ENCODE measurements at places on chromosomes 2 and 18.
A peak's percentile ranks its signal among the peaks of the same experiment; 100 is the strongest.

DNA sequence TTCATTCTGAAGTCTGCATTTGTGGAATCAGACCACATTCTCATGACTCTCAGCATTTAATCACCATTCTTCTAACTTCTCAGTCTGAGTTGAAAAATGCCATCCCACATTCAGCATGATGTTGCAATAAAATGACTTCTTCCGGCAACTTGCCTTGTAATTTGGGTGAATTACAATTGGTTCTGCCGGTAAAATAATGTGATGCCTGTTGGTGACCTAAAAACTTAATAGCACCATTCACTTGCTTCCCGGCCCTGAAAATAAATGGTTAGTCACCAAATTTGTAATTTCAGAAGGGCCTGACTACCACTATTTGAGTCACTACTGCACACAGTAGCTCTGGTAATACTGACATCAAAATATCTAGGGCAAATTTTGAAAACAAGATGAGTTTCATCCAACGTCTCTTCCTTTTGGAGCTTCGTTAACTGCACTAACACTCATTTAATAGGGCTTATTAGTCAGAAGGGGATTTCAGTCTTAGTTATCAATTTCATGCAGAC, 637.1 kb upstream of the CHAC2 start:
- no peak for DNase-seq

DNA sequence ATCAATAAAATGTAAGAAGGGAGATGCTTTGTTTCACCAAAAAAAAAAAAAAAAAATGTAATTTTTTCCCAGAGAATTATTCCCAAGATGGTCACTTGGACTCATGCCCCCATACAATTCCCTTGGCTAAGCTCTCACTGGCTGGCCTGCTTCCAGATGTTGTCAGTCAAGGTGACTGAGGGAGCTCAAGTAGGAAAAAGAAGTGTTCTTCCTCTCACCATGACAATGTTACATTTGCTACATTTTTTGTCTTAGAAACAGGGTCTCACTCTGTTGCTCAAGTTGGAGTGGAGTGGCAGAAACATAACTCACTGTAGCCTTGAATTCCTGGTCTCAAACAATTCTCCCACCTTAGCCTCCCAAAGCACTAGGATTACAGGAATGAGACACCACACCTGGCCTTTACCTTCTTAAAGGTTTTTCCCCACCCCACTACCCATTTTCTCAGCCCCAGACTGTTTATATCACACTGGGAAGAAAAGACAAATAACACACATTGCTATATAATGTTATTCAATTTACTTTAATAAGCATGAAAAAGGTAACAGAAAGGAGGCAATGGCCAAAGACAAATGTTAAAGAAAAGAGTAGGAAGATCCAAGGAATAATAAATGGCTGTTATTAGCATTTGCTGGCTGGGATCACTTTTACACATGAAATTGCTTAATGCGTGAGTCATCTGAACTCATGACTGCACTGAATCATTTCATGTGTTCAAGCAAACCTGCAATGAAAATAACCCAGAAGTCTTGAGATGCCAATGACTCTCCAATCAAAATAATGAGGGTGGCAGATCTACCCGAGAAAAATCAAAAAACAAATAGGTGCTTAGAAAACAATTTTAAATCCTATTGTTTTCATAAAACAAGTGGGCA, 45.2 kb downstream of the ACVR1 start:
- DNase-seq = peak; percentile 82

DNA sequence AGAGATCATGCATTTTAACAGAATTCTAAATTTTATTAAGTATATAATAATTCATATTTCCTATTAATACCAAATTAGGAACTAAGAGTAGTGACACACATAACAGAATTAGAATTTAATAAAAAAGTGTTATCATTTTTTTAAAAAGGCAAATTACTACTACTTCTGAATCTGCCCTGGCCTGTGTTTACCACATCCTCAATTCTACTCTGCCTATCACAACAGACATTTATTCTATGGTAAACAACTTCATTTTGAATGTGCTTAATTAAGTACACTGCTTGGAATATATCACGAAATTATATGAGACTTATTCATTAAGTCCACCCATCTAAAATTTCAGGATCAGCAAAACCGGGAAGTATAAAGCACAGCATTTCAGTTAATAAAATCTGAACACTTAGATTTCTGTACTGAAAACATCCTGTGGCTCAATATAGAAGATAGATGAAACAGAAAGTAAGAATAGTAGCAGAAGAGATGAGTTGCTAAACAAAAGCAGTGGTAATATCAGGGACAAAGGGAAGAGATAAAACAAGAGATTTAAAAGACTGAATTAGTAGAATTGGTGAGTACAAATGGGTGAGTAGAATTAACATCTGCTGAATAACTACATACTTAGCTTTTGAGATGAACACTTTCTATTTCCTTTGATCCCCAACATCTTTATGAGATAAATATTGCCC, 3.7 kb downstream of the SMC6 start:
- no peak for DNase-seq

DNA sequence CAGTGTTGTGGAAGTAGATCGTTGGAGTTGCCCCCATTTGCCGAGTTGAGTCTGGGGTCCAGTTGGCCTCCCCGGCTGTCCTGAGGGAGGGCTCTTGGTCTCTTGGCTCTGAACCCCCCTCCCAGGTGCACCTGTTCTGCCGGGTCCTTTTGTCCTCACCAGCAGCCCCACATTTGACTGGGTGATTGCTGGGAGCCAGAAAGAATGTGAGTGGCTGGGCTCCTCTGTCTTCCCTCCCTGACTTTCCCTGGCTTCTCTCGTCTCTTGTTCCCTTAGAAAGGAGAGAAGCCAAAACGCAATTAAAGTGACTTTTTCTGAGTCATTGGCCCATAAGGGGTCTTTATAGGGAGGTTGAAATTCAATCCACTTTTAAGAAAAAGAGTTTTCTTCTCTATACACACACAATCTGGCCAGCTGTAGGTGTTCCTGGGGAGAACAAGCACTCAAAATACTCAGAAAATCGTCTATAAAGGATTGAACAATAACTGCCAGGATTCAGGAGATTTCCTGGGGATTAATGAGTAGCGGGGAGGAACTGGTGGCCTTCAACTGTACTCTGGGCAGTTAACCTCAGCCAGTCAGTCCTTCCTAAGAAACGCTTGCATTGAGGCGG, 131.0 kb downstream of the TMEM182 start:
- DNase-seq = no peak

- DNase-seq = no peak
Measured at GRCh38 chr2:231200805-231201474, 2.5 kb downstream of the ARMC9 start.

DNA sequence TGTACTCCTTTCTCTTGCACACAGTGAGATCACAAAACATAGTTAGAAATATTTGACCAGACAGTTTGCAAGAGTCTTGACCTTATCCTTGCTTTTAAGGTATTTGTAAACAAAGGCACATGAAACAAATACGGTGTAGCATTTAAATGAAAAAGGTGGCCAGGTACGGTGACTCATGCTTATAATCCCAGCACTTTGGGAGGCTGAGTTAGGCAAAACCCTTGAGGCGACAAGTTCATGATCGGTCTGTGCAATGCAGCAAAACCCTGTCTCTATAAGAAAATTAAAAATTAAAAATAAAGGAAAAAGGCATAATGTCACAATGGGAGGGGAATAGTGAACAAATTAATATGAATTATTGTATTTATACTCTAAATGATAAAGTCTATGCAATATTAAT, 109.5 kb upstream of the PIK3C3 start:
- no peak for DNase-seq

DNA sequence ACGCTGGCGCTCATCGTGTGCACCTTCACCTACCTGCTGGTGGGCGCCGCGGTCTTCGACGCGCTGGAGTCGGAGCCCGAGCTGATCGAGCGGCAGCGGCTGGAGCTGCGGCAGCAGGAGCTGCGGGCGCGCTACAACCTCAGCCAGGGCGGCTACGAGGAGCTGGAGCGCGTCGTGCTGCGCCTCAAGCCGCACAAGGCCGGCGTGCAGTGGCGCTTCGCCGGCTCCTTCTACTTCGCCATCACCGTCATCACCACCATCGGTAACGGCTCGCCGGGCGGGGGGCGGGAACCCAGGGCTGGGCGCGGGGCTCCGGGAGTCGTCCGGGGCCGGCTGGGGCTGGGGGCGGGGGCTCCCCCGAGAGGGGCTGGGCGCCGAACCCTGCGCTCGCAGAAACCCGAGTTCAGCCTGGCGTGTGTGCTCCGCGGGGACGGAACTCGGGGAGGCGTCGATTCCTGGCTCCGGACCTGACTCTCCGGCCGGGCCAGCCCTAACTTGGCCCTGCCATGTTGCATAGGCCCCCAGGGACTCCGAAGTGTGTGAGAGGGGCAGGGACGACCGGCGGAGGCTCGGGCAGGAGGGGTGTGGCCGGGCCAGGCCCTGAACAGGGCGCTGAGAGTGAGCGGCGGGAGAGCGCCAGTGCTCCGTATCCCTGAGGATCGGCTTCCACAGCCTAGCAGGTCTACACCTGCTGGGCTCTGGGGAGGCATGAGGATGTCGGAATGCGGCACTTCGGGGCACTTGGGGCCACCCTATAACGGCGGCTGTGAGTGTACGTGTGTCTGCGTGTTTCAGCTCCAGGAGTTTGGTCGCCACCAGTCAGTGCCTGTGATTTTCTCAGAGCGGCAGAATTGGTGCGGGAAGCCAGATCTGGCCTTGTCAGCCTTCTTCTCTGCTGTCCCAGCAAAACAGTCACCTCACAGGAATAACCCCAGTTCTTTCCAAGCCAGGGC, 651 bp downstream of the KCNK3 start:
- peak; percentile 18 for DNase-seq

DNA sequence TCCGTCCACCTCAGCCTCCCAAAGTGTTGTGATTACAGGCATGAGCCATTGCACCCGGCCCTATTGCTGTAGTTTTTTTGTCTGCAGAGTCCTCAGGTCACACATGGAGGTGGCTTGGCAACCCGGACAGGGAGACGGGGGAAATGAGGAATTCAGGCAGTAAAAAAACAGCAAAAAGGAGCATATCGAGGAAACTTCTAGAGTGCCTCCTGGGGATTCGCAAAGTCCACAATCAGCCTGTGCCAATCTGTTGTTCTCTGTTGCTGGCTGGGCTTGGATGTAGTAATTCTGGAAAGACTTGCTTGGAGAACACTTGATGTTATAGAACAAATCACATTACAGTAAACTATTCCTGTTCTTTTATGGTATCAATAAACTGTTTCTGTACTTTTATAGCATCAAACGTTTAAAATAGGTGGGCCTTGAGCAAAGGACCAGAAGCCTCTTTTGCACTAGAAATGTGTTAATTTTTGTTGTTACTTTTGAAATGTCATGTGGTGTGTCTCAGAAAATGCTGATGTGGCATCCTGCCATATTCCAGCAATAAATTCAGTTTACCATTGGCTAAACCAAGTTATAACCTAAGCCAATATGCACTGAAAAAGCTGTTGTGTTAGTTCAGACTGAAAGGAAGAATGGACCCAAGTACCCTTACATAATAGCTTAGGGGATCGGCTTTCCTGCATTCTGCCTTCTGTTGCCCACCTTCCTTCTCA, 14.4 kb downstream of the ELAC1 start:
- peak; percentile 39 for DNase-seq

DNA sequence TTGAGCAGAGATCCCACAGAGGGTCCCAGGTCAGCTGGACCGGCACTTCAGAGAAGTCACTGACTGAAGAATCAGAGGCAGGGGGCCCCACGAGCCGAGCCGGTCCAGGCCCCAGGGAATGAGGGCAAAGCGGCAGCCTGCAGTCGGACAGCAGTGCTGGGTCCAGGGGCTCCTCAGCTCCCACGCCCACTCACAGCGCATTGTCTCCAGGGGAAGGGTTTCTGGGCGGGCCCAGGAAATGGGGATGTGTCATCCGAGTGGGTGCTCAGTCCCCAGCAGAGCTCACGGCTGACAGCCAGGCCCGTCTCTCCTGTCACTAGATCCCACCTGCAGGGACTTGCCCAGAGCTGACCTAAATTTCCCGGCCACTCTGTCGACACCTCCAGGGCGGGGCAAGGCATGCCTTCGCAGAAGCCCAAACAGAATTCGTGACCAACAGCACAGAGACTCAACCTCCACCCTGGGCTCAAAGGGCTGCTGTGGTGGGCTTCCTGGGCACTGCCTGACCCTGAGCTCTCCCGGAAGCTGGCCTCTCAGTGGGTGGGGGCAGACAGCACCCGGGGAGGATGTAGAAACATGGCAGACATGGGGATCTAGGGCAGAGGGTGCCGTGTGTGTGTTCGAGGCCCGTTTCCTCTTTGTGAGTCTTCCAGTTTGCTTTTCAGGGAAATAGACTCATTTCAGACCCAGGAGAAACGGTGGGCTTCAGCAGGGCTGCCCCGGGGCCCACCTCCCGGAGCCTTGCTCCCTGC, 42.1 kb upstream of the TAF1B start:
- no peak for DNase-seq

All from large intestine (tissue), 12 donors.